Umbilical cord (tissue), 2 donors: ENCODE measurements at places on chromosomes 13 and 19.

- DNase-seq: peak; percentile 14
Measured at GRCh38 chr13:27659145-27659865, 37.6 kb downstream of the POLR1D start.

- peak; percentile 80 for DNase-seq
Measured at GRCh38 chr13:50222569-50223332, 207.5 kb downstream of the KCNRG start.

DNA sequence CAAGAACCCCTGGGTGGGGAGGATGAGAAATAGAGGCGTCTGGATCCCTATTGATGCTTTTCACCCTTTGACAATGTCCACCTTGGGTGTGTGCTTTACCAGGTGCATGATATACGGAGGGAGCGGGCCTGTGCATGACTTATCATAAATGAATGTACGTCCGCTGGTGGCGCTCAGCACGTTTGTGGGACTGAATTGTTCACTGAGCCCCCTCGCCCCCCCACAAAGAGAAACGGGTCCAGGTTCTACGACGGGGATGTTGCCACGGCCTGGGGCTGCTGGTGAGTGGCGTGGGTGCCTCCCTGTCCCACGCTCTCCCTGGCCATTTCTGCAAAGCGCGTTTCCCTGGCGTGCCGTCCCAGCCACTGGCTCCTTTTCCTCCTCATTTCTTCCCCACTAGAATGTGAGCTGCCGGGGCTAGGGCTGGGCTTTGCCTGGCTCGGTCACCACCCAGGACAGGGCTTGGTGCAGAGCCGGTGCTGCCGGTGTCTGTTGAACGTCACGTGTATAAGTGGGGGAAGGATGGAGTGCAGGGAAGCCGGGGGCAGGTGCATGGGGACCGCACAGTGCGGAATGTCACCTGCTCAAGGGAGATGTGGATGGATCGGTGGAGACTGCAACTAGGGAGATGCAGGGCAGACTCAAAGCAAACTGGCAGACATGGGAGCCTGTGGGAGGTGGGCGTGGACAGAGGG lies 21.6 kb downstream of the LRRC4B start:
- DNase-seq: no peak

- DNase-seq: no peak
Measured at GRCh38 chr13:21348488-21349120, 110.5 kb downstream of the ZDHHC20 start.

DNA sequence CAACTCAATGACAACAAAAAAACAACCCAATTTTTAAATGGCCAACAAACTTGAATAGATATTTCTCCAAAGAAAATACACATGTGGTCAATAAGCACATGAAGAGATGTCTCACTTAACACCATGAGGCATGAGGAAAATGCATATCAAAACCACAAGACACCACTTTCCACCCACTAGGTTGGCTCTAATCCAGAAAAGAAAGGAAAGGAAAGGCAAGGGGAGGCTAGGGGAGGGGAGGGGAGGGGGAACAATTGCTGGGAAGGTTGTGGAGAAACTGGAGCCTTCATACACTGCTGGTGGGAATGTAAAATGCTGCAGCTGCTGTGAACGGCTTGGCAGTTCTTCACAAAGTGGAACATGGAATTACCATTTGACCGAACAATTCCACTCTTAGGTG lies 854.3 kb downstream of the UQCRFS1 start:
- no peak for DNase-seq
